ENCODE measurements at places on chromosomes 2 and 18. TPM values are rescaled to one million over a fixed set of nuclear protein-coding genes. Genes with fewer than 3 reads are reported as not detected.

DNA sequence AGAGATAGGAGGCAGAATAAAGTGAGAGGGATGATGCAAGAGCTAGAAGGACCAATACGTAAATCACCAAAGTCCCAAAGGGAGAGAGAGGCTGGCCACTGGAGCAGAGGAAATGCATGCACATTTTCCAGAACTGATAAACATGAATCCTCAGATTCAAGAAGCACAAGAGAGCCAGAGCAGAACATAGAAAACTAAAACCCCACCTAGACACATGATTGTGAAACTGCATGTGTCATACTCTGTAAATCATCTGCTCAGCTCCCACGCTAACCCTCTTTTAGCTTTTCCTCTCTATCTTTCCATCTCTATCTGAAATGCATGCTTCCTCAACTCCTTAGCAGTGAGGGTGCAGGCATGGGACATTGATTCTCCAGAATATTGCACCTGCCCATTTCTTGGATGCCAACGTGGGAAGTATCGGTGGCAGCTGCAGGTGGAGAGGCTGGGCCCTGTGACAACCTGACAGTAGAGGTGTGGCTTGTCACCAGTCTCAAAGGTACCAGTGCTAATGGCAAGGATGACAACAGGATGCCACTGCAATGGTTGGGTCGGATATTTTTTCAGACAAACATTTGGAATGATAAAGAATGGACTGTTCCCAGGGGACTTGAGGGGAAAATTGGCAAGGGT lies 89.3 kb upstream of the OTOS start:
- DNase-seq: no peak

The SLC16A14 gene
- 2.0 TPM for total RNA-seq

The REG3G gene
- not detected for total RNA-seq

GRCh38 chr2:200862532-200863000 lies 1.9 kb downstream of the CLK1 start:
- no peak for DNase-seq

- no peak for DNase-seq
These were observed 286.5 kb upstream of the SLC14A2 start for GRCh38 chr18:45328811-45329210.

The ERMN gene
- total RNA-seq: not detected

GRCh38 chr2:82657106-82657505 lies 1802.0 kb downstream of the SUCLG1 start:
- DNase-seq: no peak

The TSPYL6 gene
- 0.11 TPM for total RNA-seq

The SIGLEC15 gene
- not detected for total RNA-seq

DNA sequence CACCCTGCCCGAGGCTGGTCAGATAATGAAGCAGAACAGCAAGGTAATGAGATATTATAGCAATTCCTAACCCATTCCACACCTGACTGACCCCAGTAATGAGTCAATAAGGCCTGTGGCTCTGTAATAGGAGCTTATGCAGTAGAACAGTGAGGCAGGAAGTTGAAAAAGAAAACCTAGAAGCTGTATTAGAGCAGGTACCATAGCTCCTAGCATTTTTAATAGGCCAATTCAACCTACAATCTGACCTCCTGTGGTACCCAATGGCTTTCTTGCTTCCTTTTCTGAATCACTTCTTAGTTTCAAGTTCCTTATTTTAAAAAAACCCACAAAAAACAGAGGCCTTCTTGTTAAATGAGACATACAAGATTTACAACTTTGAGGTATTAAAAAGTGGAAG lies 43.6 kb upstream of the MAP2 start:
- DNase-seq: no peak

The EGR4 gene
- not detected for total RNA-seq

The GKN1 gene
- not detected for total RNA-seq

- no peak for DNase-seq
These were observed 6.4 kb downstream of the NGEF start for GRCh38 chr2:233006648-233007047.

The SMAD2 gene
- 104 TPM for total RNA-seq

GRCh38 chr2:241772063-241772499 lies 4.5 kb upstream of the GAL3ST2 start:
- no peak for DNase-seq

The THSD7B gene
- 0.62 TPM for total RNA-seq

- no peak for DNase-seq
These were observed 18.5 kb upstream of the LRATD1 start for GRCh38 chr2:14614017-14614416.

- DNase-seq: no peak
These were observed 258.0 kb downstream of the MYCN start for GRCh38 chr2:16198166-16198912.

The MRO gene
- 1.4 TPM for total RNA-seq

The G6PC2 gene
- not detected for total RNA-seq

DNA sequence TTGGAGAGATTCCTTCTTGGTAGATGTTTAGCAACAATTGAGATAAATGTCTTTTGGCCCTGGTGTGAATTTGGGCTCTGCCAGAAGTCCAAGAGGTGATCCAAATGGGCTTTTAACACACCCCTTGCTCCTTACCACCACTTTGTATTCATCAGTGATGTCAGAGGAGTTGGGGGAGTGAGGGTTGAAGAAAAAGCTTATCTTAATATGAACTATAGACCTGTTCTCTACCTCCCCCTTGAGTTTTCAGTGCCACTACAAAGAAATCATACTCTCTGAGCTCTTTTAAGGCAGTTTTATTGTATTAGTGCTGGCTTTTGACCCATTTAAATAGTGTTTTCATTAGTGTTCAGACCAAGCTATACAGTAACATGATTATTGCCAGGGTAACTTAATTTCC lies 229.1 kb downstream of the PHLPP1 start:
- DNase-seq: no peak
